ENCODE measurements at places on chromosomes 3 and 15. TPM values are rescaled to one million over a fixed set of nuclear protein-coding genes. Genes with fewer than 3 reads are reported as not detected.

GRCh38 chr3:79497447-79498111 lies 270.2 kb downstream of the ROBO1 start:
- peak; percentile 38 for DNase-seq
- no peak overlapping the region for H3K4me3 ChIP-seq
- H3K4me1 ChIP-seq: no peaks in the 10 kb centered on the region
- H3K36me3 ChIP-seq: no peaks in the 10 kb centered on the region
- H3K27ac ChIP-seq: no peak overlapping the region

DNA sequence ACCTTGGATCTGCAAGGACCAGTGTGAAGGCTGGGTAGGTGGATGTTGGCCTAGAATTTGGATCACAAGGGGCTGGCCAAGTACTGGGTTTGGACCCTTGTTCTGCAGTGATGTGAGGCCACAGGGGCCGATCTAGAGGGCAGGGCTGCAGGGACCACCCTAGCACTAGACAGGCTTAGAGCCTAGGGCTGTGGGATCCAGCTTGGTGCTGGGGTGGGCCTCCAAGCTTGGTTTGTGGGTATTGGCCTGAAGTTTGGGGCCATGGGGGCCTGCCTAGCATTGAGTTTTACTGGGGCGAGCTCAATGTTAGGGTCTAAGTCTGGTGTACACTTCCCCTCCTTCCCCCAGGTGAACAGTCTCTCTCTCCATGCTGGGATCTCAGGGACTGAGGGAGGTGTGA lies 36.5 kb downstream of the UBE3A start:
- DNase-seq: no peak
- no peaks in the 10 kb centered on the region for H3K36me3 ChIP-seq
- H3K4me3 ChIP-seq: no peak overlapping the region
- H3K27ac ChIP-seq: no peak overlapping the region
- H3K27me3 ChIP-seq: no peaks in the 10 kb centered on the region

- peaks cover 4% of the 10 kb centered on the region for H3K36me3 ChIP-seq
- H3K27ac ChIP-seq: 0 out of 2 replicates have a peak overlapping the region, but pooled peaks have one; percentile 27
- H3K27me3 ChIP-seq: peaks cover 8% of the 10 kb centered on the region
These were observed 4.1 kb upstream of the PAK6 start for GRCh38 chr15:40234783-40235182.

DNA sequence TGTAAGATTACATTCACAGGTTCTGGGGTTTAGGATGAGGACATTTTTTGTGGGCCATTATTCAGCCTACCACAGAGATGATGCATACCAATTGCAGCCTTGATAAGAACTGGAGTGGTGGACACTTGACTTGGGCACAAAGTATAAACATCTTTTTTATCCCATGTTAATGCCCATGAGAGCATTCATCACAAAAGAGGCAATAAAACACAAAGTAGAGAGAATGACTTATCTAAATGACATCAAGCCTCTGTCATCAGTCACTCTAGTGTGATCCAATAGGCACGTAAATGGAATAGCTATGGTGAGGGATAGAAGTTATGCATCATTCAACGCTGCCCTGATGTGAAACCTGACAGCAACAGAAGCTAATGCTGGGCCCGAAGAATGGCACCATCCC lies 25.8 kb downstream of the VEPH1 start:
- no peak overlapping the region for H3K4me3 ChIP-seq
- no peaks in the 10 kb centered on the region for H3K27me3 ChIP-seq
- H3K27ac ChIP-seq: no peak overlapping the region

Gene GP9
- not detected for polyA plus RNA-seq

Gene IL16
- 0.16 TPM for polyA plus RNA-seq

Gene NRROS
- polyA plus RNA-seq: 2.3 TPM

Gene TF
- 0.03 TPM for polyA plus RNA-seq

Measured in GM23338 (cell line).